ENCODE measurements at places on chromosomes 3 and 15.

DNA sequence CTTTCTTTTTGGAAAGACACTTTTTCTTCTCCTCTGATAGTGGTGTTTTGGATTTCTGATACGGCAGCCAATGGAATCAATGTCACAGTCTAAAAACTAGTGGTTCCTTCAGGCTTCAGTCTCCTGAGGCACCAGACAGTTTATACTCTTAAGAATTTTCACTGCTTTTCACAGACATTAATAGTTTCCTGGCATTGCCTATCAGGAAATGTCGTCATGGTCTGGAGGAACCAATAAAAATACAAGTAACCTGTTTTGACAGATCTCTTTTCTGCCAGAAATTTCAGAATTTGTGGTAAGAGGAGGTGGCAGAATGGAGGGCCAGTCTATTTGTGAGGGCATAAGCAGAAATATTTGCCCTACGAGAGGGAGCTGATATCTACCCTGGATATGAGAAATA, 44.8 kb downstream of the FILIP1L start:
- no peak for DNase-seq

DNA sequence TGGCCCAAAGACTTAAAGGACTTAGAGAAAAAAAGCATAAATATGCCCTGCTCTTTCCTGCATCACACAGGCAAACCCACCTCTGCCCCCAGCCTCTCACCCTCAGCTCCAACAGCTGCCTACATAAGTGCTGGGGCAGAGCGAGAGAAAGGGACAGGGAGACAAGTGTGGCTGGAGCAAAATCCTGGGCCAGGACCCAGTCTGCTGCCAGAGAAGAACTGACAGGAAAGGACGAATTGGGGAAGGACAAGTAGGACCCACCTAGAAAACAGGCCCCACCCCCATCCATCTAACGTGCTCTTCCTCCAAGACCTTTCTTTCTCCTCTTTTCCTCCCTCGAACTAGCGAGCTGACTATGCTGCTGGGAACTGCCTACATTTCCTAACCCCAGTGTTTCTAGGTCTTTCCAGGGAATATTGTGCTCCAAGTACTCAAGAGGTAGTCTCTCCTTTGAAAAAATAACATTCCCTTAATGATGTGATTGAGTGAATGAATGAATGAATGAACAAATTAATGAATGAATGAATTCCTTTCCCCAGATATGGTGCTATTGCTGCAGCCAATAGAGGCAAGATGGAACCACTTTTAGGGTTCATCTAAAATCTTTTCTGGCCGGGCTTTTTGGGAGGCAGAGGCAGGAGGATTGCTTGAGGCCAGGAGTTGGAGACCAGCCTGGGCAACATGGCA, 18.4 kb downstream of the IGDCC4 start:
- DNase-seq, result no peak

- no peak for DNase-seq
These were observed 204.6 kb upstream of the STRIT1 start for GRCh38 chr3:155497930-155498647.

- no peak for DNase-seq
These were observed 856 bp upstream of the TM4SF19 start for GRCh38 chr3:196339044-196339443.

DNA sequence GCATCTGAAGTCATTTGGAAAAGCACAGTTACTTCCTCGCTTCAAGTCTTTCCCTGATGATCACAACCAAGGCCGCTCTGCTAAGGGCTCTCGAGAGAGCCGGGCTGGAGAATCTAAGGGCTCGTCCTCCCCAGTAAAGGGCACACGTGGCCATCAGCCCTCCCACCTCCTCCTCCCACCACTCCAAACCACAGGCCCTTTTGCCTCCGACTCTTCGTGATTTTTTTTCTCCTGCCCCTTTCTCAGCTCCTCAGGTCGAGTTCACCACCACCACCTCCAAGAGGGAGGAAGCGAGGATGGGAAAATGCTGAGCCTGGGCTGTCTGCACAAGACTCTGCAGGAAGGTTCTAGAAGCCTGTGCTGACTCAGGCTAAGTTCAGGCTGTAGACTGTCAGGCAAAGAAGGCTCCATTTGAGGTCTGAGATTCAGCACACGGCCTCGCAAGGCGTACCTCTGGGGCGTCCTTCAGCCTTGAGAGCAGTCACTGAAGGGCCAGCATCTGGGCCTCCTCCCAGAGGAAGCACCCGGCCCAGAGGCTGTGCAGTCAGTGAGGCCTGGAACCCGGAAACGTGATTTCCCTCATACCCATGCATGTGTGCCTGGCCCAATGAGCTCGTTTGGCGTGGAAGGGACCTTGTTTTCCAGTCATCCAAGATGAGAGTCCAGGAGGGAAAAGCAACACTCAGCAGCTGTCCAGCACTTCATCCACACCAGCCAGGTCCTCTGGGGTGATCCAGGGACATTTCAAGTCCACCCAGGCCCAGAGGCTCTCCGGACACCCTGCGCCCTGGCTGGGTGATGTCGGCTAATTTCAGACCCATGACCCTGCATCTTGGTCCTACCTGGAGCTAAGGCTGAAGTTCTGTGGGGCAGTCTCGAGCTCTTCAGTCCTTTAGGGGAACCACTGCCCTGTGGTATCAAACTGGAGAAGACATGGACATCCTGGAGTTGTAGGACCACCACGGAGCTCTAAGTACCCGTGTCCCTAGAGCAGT, 196.8 kb downstream of the XXYLT1 start:
- no peak for DNase-seq

GRCh38 chr15:24954783-24955530, at the start of the genes SNRPN and SNURF:
SNRPN (plus strand) TSS chr15:24954987; CDS start chr15:24974454, 19,467 bp downstream.
SNURF (plus strand) TSS chr15:24954987; CDS start chr15:24955049, 62 bp downstream.
- peak; percentile 66 for DNase-seq
